T-cell (primary cell): ENCODE measurements at places on chromosomes 7 and 10.

DNA sequence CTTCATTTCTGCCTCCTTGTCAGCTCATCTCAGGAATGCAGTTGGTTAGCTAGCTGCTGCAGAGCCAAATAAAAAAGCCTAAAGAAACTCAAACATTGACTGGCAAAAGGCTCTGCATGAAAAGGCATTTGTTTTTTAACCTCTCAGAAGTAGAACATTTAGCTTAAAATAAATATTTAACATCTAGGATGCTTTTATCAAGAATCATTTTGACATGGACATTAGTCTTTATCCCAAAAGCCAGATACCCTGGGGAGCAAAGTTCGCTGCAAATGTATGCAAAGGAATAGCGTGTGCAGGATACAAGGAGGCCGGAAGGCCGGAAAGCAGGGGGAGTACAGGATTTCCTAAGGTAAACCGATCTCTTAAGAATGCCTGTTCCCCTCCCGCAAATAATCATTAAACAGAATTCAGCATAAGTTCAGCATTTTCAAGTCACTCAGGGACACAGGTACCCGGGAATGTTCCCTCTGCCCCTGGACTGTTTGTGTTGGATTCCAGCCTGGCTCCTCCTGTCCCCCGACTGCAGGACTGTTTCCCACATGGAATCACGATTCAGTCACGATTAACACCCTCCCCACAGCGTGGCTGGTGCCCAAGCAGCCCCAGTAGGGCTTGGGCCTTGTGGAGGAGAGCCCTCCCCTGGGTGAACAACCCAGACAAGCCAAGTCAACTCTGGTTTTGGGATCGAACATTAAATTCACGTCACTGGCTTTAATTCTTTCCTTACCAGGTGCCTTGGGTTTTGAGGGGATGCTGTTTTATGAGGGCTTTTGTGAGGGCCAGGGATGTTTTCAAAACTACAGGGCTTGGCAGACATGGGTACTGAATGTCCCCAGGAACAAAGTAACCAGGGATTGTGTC, 97.8 kb downstream of the HIPK2 start:
- DNase-seq = no peak

GRCh38 chr7:158388072-158388471, 199.6 kb downstream of the PTPRN2 start:
- no peak for DNase-seq

DNA sequence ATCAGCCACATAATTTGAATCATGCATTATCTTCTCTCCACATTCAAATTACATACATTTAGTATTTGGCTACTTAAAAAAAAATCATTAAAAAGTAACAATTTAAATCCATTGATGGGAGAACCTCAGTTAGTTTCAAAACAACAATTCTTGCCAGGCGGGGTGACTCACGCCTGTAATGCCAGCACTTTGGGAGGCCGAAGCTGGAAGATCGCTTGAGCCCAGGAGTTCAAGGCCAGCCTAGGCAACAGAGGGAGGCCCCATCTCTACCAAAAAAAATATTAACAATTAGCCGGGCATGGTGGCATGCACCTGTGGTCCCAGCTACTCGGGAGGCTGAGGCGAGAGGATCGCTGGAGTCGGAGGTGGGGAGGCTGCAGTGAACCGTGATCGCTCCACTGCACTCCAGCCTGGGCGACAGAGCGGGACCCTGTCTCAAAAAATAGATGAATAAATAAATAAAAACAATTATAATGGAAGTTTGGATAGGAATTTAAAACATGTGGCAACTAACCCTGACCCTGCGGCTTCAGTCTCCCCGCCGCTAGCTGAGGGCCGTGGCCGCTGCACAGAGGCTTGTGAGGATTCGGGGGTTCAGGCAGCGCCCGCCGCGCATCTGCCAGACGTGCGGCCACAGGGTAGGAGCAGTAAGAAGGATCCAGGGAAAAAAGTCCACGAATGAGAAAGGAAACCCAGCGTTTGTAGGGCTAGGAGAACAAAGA, 1.1 kb upstream of the CSGALNACT2 start:
- DNase-seq = no peak

DNA sequence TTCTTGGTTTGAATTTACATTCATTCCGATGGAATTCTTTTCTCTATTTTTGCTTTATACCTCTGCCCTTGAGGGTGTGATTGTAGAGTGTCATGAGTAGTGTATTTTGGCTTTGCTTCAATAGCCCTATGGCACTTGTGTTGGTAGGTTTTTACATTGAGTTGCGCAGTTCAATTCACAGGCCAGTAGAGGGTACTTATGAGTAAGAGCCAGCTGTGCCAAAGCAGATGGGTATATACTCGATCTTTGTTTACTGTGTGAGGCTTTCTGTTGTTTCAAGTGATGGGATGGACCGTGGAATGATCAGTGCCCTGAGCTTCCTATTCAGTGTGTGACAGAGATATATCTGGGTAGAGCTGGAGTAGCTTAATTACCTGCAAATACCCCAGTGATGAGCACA, 4.3 kb upstream of the AKR1C3 start:
- DNase-seq = peak; percentile 6

DNA sequence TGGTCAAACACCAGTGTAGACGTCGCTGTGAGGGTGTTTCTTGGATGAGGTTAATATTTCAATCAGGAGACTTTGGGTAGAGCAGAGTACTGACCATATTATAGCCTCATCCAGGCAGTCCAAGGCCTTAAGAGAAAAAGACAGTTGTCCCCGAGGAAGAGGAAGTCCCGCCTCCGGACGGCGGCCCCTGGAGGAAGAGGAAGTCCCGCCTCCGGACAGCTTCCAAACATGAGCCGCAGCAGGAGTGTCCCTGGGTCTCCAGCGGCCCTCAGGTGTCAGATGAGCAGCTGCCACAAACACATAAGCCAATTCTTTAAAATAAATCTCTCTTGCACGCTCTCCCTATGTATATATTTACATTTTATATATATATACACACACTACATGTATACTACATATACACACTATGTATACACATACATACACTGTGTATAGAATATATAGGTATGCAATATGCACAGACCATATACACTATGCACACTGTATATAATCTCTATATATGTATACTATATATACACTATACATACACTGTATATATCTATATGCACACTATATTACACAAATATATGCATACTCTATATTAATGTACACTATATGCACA, 37.5 kb downstream of the PWWP2B start:
- peak; percentile 40 for DNase-seq

DNA sequence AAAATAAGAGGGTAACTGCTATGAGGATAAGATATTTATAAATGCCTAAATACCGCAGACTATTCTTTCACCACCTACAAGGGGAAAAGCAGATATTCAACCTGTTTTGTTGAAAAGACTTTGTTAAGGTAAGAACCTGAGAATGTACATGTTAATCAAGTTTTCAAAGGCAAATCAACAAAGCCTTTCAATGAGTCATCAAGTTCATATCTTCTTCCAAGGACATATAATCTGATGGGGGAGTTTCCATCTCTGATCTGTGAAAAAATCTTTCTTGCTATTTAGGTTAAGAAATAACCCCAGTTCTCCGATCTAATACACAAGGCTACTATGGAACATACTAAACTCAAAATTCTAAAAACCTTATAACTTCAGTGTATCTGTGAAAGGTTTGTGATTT, 40.0 kb upstream of the ANLN start:
- no peak for DNase-seq
